Ovary (tissue), 10 donors: ENCODE measurements at places on chromosomes 13 and 19. TPM values are rescaled to one million over a fixed set of nuclear protein-coding genes. Genes with fewer than 3 reads are reported as not detected.

Gene PRTN3
- total RNA-seq: not detected

Gene ZNF528
- 19.9 TPM for total RNA-seq

Gene PGLYRP1
- total RNA-seq: not detected

Gene LILRA2
- total RNA-seq: 0.66 TPM

Gene CALM3
- 312 TPM for total RNA-seq

Gene AMH
- total RNA-seq: 1.3 TPM

Gene LRRC63
- total RNA-seq: 0.92 TPM

DNA sequence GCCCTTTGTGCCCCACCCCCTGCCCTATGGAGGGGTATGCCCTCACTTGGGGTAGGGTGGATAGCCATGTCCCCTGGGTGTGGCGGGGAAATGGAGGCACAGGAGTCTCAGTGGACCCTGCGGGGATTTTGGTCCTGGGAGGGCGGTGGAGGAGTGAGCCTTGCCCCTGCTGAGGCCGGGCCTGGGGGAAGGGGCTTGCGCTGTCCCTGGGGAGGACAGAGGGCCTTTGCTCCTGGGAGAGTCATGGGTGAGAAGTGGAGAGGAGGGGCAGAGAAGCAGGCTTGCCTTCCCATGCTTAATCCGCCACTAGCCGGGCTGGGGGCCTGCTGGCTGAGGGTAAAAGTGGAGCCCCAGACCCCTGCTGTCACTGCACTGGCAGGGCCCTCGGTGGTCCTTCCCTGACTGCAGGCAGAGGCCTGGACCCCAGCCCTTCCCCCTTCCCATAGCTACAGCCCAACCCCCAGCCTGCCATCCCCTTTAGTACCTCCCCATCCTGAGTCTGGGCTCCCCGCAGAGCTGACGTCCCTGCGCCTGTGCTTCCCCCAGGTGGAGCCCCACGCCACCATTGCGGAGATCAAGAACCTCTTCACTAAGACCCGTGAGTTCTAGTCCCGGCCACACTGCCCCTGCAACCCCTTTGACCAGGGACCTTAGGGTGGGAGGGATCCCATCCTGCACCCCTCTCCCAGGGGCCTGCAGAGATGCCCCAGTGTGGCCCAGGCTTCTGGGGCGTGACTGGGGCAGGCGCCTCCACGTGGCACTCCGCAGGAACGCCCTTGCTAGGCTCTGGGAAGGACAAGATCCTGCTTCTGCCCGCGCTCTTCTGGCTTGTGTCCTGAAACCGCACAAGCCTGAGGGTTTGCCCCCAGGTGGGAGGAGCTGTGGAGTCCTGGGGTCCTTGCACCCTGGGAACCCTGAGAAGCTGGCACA lies 8.9 kb downstream of the NDUFB7 start:
- no peaks in the 10 kb centered on the region for H3K36me3 ChIP-seq
- no peaks in the 10 kb centered on the region for H3K27me3 ChIP-seq
- H3K4me3 ChIP-seq: no peak overlapping the region

DNA sequence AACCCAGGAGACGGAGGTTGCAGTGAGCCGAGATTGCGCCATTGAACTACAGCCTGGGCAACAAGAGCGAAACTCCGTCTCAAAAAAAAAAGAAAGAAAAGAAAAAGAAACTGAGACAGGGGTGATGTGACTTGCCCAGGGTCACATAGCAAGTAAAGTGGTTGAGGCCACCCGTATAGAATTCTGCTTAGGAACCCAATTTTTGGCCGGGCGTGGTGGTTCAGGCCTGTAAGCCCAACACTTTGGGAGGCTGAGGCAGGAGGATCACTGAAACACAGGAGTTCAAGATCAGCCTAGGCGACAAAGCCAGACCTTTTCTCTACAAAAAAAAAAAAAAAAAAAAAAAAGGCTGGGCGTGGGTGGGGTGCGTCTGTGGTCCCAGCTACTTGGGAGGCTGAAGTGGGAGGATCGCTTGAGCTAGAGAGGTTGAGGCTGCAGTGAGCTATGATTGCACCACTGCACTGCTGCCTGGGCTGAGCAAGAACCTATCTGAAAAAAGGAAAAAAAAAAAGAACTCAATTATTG lies 1.3 kb downstream of the SNRPA start:
- peak overlapping the region; percentile 53 for H3K4me3 ChIP-seq
- no peak for DNase-seq
- no peak overlapping the region for H3K27ac ChIP-seq
- peaks cover 18% of the 10 kb centered on the region for H3K4me1 ChIP-seq

- no peak for DNase-seq
- H3K4me1 ChIP-seq: no peaks in the 10 kb centered on the region
- no peak overlapping the region for H3K4me3 ChIP-seq
- no peak overlapping the region for H3K27ac ChIP-seq
Observed at GRCh38 chr13:100962585-100962984, 288.0 kb upstream of the TMTC4 start.

GRCh38 chr13:114067381-114067885 lies 65.0 kb downstream of the RASA3 start:
- no peaks in the 10 kb centered on the region for H3K36me3 ChIP-seq
- peaks cover 22% of the 10 kb centered on the region for H3K4me1 ChIP-seq
- peak overlapping the region; percentile 2 for H3K27ac ChIP-seq
- no peak overlapping the region for H3K4me3 ChIP-seq
- no peaks in the 10 kb centered on the region for H3K27me3 ChIP-seq
- DNase-seq: no peak

DNA sequence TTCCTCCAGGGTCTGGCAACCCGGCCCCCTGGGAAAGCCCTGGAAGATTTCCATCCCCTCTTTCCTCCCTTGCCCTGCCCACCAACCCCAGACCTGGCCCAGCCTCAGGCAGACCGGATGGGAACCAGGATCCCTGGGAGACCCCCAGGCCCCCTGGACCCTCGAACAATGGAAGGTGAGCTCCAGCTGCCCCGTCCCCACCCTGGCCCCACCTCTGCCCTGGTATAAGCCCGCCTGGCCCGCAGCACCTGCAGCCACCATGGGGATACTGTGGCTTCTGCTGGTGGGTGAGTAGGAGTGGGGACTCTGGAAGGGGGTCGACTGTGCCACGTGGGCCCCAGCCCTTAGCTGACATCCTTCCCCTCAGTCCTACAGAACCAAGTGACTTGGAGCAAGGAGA lies 32.4 kb downstream of the HPN start:
- no peaks in the 10 kb centered on the region for H3K27me3 ChIP-seq
- H3K36me3 ChIP-seq: no peaks in the 10 kb centered on the region
- DNase-seq: no peak

- H3K4me1 ChIP-seq: peaks cover 9% of the 10 kb centered on the region
- no peaks in the 10 kb centered on the region for H3K36me3 ChIP-seq
- DNase-seq: no peak
- no peaks in the 10 kb centered on the region for H3K27me3 ChIP-seq
- H3K4me3 ChIP-seq: no peak overlapping the region
Observed at GRCh38 chr19:57438925-57439324, 3.8 kb downstream of the ZNF749 start.

DNA sequence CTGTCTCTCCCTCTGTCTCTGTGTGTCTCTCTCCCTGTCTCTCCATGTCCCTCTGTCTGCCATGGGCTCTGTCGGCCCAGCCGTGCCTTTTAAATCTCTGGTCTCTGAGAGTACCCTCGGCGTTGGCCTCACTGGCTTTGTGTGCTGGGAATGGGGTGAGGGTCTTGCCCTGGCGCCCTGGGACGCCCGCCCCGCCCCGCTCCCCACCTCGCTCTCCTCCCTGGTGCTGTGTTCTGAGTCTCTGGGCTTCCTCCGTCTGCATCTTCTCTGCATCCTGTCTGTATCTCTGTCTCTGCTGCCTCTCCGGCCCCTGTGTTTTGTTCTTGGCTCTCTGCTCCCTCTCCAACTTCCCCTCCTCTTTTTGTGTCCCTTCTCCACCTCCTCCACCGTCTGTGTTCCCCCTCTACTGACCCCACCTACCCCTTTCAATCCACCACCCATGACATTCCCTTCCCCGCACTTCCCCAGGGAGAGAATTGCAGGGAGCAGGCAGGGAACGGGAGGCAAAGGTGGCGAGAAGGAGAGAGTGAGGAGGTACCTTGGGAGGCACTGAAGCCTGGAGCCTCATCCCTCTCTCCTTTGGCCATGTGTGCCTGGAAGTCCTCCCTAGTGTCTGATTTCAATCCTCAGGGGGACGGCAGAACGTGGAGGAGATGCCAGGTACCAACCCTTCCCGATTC lies 4.0 kb upstream of the MEIS3 start:
- H3K4me3 ChIP-seq: no peak overlapping the region
- peaks cover 4% of the 10 kb centered on the region for H3K4me1 ChIP-seq
- H3K27me3 ChIP-seq: no peaks in the 10 kb centered on the region
- no peak for DNase-seq
- H3K36me3 ChIP-seq: no peaks in the 10 kb centered on the region

- no peak for DNase-seq
- H3K4me3 ChIP-seq: no peak overlapping the region
- no peaks in the 10 kb centered on the region for H3K36me3 ChIP-seq
- peaks cover 10% of the 10 kb centered on the region for H3K4me1 ChIP-seq
- no peaks in the 10 kb centered on the region for H3K27me3 ChIP-seq
- no peak overlapping the region for H3K27ac ChIP-seq
Observed at GRCh38 chr13:23350009-23350408, 83.5 kb downstream of the SACS start.

- no peaks in the 10 kb centered on the region for H3K27me3 ChIP-seq
- H3K36me3 ChIP-seq: no peaks in the 10 kb centered on the region
- H3K4me1 ChIP-seq: no peaks in the 10 kb centered on the region
- no peak overlapping the region for H3K4me3 ChIP-seq
Observed at GRCh38 chr13:51934461-51935087, 72.8 kb downstream of the CCDC70 start.
